ENCODE measurements at places on chromosomes 11 and 22.

- peak; percentile 45 for ATAC-seq
Observed at GRCh38 chr11:95092549-95093324, 3.1 kb downstream of the ENDOD1 start.

GRCh38 chr22:17955590-17956379, 68.6 kb downstream of the MICAL3 start:
- no peak for ATAC-seq

- no peak for ATAC-seq
Observed at GRCh38 chr11:105490333-105490732, 119.5 kb upstream of the GRIA4 start.

GRCh38 chr11:72815110-72815618, 953 bp downstream of the ATG16L2 start:
- ATAC-seq = peak; percentile 0

DNA sequence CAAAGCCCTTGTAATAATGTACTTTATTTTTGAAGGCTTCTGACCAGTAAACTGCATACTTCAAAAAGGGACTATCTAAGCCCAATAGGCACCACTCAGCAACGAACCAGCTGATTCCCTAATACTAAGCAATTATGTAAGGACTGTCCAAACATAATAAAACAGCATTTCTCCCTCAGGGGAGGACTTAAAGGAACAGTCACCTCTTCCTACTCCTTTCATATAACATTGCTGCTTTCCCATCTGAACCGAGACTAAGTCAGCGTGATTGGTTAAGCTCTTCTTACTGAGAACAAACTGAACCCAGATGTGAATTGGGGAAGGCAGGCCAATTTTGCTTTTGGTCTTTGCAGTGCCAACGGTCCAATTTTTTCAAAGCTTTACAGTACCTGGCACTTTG, 420.0 kb downstream of the METTL15 start:
- no peak for ATAC-seq

DNA sequence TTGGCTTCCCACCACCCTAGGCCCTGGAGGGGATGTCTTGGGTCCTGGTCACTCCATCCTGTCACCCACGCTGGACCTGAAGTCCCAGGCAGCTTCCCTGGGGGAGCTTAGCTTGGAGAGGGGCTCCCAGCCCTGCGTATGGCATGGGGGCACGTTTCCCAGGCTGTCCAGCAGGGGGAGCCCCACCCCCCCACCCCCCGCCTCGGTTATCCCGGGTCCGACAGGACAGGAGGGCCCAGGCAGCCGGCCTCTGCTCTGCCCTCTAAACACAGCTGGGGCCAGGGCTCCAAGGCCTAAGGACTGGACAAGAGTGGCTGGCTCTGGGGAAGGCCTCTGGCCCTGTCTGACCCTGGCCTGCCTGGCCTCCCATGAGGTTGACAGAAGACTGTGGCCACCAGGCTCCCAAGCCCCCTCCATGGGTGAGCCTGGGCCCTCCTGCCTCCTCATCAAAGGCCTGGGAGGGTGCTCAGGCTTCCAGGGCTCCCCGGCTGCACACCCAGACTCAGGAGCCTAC, 104.8 kb downstream of the NECTIN1 start:
- ATAC-seq = no peak

GRCh38 chr11:86629045-86629706, 43.2 kb downstream of the ME3 start:
- ATAC-seq = no peak

GRCh38 chr11:118152552-118153471, at the start of gene SCN4B:
TSS of gene SCN4B (minus strand) at chr11:118152823. CDS start at chr11:118152673, 150 bp downstream.
- peak; percentile 58 for ATAC-seq

- ATAC-seq = no peak
Observed at GRCh38 chr11:96264364-96264763, 78.6 kb downstream of the MAML2 start.

DNA sequence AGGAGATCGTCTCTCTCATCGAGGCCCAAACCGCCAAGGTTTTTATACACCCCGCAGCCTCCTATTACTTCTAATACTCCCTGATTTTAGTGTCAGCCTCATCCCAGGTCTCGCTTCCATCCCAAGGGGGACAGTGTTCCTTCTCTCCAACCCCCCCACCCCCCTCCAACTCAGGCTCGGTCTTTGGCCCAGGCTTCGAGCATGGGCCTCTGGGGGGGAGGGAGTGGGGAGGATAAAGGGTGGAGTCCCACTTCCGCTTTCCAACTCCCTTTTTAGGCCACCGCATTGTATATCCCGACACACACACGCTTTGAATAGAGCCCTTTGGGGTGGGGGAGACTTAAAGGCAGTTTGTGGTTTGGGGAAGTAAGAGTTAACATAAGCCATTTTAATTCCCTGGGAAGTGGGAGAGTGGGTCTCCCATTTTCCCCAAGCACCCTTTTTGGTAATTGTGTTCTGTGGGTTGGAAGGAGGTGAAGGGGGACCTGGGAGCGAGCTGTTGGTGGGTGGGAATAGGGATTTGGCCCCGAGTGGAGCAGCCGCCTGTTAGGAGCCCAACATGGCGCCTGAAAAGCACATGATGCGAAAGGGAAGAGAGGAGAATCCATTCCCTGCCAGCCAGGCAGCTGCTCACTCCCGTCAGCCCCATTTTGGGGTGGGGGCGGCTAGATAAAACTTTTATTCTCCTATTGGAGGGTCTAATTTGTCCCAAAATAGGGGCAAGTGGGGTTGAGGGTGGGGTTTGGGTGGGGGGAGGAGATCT, 844 bp downstream of the PCF11 start:
- ATAC-seq = peak; percentile 26

- ATAC-seq = no peak
Observed at GRCh38 chr11:134385774-134386565, 26.1 kb downstream of the B3GAT1 start.

DNA sequence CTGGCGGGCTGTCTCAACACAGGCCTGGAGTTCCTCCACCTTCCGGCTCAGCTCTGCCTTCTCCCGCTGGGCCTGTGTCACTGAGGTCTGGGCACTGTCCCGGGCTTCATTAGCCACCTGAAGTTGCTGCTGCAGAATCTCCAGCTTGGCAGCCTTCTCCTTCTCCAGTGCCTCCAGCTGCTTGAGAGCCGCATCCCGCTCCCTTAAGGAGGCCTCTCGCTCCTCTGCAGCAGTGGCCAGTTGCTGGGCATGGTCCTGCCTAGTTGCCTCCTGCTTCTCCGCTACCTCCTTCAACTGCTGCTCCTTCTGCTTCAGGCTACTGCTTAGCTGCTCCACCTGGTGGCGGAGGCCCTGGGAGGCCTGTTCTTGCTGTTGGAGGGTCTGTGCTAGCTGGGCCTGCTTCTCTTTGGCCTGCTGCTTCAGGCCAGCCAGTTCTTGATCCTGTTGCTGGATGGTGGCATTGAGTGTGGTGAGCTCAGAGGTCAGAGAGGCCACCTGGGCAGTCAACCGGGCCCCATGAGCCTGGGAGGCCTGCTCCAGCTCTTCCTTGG, 16.9 kb downstream of the IL18BP start:
- ATAC-seq = no peak

GRCh38 chr11:78131956-78132355, 7.5 kb downstream of the ALG8 start:
- ATAC-seq = no peak

DNA sequence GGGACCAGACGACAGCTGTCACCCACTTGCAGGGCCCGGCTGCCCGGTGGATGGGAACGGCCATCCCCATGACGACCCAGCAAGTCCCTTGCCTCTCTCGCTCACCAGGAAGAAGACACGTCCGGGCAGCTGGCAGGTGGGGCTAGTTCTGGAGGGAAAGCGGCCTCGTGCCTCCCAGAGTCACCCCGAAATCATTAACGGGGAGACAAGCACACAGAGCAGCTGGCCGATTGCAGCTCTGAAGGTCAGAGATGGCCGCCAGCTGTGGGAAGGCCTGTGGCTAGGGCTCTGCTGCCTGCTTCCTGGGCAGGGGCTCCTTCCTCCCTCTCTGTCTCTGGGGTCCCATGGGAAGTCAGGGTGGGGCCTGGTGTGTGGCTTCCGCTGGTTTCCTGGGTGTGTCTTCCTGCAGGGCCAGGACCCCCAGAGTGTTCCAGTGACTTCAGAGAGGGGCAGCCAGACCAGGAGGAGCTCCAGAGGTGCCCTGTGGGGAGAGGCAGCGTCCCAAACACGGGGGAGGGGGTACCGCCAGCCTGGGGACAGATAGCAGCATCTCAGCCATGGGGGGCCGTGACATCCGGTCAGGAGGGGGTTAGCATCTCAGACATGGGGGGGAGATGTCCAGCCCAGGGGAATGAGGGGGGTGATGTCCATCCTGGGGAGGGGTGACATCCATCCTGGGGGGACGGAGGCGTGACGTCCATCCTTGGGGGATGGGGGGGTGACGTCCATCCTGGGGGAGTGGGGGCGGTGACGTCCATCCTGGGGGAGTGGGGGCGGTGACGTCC, 114.9 kb downstream of the KCNQ1 start:
- ATAC-seq = no peak

Measured in esophagus mucosa (tissue), 1 donor.